Muscle of leg (tissue), 16 donors: ENCODE measurements at places on chromosomes 5 and 9. TPM values are rescaled to one million over a fixed set of nuclear protein-coding genes. Genes with fewer than 3 reads are reported as not detected.

CCL27 gene
- total RNA-seq = 0.31 TPM

SLC6A3 gene
- not detected for total RNA-seq

DNA sequence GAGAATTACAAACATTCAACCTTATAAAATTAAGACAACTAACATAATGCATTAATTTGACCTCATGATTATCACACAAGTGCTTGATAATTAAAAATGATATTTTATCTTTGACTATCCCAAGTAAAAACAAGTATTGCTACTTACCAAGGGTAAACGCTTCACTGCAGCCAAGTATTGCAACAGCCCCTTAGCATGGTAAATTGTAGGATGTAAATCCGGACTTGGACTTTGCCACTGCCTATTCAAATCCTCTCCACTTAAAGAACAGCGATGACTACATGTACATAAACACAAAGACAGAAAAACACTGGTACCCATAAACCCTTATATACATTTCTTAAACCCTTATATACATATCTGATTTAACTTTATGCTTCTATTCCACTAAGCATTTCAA, 155.1 kb downstream of the AGTPBP1 start:
- no peaks in the 10 kb centered on the region for H3K36me3 ChIP-seq
- no peak for DNase-seq
- H3K4me3 ChIP-seq = no peak overlapping the region
- H3K4me1 ChIP-seq = no peaks in the 10 kb centered on the region
- no peak overlapping the region for H3K27ac ChIP-seq
- H3K27me3 ChIP-seq = no peaks in the 10 kb centered on the region

DNA sequence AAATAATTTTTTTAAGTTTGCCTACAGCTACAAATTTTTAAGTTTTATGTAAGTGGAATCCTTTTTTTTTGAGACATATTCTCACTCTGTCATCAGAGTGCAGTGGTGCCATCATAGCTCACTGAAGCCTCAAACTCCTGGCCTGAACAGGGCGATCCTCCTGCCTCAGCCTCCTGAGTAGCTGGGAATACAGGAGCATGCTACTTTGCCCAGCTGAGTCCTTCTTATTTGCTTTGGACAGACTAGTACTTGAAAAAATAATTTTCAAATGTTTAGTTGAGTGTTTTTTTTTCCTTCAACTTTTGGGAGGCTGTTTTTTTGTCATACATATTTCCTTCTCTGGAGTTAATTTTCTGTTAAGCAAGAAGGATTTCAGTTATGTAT, 7.4 kb downstream of the GAPVD1 start:
- H3K4me1 ChIP-seq = no peaks in the 10 kb centered on the region
- H3K36me3 ChIP-seq = peaks cover 6% of the 10 kb centered on the region
- no peaks in the 10 kb centered on the region for H3K27me3 ChIP-seq
- no peak overlapping the region for H3K4me3 ChIP-seq
- no peak overlapping the region for H3K27ac ChIP-seq

DNA sequence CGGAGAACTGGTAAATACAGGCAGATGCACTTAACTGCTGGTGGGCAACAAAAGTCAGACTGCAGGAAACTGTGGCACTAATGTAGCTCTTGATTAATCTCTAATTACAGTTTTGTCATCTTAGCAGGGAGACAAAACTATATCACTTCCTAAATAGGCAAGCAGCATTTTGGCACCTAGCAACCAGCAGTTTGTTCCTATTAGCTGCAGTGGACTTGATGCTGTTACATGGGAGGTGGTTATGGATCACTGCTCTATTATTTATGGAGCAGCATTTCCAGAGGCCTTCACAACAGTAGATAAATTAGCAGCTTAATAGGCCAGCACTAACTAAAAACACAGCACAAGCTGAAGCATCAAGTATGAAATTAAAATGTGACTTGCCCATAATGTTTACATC, 518.3 kb upstream of the ITGA1 start:
- no peak for DNase-seq
- H3K27me3 ChIP-seq = no peaks in the 10 kb centered on the region
- H3K4me3 ChIP-seq = no peak overlapping the region
- no peaks in the 10 kb centered on the region for H3K36me3 ChIP-seq
- H3K4me1 ChIP-seq = no peaks in the 10 kb centered on the region
- no peak overlapping the region for H3K27ac ChIP-seq

CDC23 gene
- 32.8 TPM for total RNA-seq

GRCh38 chr5:15487228-15487627, 12.8 kb upstream of the FBXL7 start:
- H3K4me1 ChIP-seq = no peaks in the 10 kb centered on the region
- no peak overlapping the region for H3K4me3 ChIP-seq
- no peaks in the 10 kb centered on the region for H3K27me3 ChIP-seq
- no peak for DNase-seq
- H3K36me3 ChIP-seq = no peaks in the 10 kb centered on the region

DNA sequence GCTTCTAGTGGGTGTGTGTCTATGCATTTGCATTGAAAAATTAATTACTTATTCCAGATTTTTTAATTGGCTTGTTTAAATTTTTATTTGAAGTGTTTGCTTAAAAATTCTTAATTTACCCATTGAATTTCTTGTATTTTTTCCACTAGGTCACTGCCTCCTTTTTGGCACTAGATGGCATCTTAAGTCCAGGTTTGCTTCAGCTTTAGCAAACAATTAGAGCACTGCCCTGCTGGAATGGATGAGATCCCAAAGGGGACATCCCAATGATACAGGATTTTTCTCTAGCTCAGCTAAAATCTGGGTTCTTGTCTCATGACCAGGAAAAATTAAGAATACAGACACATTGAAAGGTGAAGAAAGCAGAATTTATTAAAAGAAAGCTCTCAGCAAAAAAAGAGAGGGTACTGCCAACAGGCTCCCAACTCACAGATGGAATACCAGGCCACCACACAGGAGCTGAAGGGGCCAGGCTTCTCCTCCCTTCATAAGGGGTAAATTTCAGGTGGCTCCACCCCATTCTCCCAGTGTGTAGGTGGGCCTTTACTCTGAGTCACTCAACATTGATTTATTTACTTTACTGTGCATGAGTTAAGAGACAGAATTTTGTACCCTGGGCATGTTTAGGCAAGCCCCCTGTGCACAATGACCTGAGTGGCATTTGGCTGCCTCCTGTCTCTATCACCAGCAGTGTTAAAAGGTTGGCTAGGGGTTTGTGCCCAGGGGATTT, 532.4 kb downstream of the ANXA1 start:
- no peaks in the 10 kb centered on the region for H3K4me1 ChIP-seq
- no peak overlapping the region for H3K27ac ChIP-seq
- H3K27me3 ChIP-seq = no peaks in the 10 kb centered on the region
- H3K4me3 ChIP-seq = no peak overlapping the region
- DNase-seq = no peak
- H3K36me3 ChIP-seq = no peaks in the 10 kb centered on the region

FGF10 gene
- total RNA-seq = 7.8 TPM
